ENCODE measurements at places on chromosomes 4 and X.

DNA sequence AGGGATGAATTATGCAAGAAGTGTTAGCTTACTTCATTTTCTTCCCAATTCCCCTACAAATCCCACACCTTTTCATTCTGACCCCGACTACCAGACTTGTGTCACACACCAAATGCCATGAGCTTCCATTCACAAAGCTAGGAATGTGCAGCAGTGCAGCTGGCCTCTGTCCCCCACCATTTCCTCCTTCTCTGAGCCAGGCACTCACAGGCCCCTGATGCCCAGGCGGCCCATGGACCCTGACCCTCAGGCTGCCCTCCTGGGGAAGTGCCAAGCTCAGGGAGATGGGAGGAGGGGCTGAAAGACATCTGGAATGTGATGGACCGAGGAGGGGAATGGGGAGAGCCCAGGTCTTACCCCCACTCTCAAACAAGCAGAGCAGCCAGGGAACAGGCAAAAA lies 67.0 kb upstream of the BCOR start:
- DNase-seq, result no peak

DNA sequence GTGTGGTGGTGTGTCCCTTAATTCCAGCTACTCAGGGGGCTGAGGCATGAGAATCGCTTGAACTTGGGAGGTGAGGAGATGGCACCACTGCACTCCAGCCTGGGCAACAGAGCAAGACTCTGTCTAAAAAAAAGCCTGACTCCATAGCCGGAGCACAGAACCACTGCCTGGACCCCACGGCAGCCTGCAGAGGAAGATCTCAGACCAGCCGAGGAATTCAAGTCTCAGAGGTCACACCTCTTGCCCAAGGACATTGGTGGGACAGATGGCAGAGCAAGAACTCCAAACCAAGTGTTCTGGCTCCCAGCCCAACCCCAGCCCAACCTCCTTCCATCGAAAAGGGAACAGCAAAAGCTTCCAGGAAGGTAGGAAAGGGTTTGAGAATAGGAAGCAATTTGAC lies 70.8 kb downstream of the SMIM20 start:
- DNase-seq, result no peak

DNA sequence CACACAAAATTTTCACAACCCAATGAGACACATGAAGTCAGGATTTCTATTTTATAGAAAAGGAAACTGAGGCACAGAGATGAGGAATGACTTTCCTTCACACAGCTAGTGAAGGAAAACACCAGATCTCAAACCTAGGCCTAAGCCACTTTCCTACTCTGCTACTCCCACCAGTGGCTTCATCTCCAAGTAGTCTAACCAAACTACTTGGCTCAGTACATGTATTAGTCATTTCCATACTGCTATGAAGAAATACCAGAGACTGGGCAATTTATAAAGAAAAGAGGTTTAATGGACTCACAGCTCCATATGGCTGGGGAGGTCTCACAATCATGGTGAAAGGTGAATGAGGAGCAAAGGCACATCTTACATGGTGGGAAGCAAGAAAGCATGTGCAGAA lies 196.6 kb downstream of the EVC2 start:
- no peak for DNase-seq

DNA sequence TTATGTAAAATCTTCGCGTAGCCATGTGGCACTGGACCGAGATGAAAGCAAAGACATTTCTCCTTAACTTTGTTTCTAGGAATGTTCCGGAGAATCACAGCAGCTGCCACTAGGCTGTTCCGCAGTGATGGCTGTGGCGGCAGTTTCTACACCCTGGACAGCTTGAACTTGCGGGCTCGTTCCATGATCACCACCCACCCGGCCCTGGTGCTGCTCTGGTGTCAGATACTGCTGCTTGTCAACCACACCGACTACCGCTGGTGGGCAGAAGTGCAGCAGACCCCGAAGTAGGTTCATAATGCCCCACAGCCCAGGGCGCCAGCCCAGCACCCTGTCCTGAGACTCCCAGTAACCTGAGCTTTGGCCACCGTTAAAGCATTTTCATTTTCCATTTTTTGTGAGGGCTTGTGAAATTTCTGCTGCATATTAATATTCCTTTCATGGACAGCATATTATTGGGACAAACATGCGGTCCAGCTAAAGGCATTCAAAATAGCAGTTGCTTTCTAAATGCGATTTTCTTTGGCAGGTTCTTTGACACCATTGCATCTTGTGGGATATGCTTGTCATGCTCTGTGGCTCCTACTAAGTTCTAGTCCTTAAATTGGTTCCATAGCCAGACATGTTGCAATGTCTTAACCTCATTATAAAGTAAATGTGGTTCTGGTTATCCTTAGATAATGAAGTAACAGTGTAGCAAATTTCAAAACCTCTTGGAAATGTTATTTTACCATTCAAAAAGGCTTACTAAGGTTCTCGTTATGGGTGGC lies 49.1 kb upstream of the MSANTD1 start:
- DNase-seq, result no peak

DNA sequence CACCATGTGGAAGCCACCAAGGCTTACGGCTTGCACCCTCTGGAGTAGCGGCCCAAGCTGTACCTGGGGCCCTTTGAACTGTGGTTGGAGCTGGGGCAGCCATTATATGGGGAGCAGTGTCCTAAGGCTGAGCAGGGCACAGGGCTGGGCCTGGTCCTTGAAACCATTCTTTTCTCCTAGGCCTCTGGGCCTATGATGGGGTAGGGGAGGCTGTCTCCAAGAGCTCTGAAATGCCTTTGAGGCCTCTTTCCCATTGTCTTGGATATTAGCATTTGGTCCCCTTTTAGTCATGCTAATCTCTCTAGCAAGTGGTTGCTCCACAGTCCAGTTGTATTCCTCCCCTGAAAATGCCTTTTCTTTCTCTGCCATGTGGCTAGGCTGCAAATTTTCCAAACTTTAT lies 96.4 kb upstream of the ARX start:
- no peak for DNase-seq

GRCh38 chrX:41406201-41406600 lies 40.9 kb upstream of the NYX start:
- DNase-seq, result no peak

- no peak for DNase-seq
These were observed 60.4 kb downstream of the SORCS2 start for GRCh38 chr4:7252510-7253340.

DNA sequence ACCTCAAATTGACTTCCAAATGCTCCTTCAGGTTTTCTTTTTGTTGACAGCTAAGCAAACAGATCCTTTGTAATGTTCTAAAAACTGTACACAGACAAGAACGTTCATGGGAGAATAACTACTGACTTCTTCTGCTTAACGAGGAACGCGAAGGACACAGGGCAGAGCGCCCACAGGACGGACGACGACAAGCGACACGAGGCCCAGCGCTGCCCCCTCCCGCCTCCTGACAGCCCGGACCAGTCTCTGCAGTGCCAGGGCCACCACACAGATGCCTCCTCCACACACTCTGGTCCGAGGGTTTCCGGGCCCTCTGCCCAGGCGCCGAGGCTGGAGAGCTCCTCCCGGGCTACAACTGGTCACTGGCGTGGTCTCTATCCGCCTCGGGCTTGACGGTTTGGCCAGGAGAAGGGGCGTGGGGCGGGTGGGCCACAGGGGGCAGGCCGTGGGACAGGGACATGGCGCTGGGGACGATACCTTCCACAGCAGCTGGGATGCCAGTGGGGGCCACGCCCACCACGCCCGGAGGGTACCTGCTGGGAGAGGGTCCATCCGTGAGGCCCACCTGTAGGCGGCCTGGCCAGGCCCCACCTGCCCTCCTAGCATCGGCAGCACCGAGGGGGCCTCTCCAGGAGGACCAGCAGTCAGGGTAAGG lies 36.9 kb downstream of the CTBP1 start:
- DNase-seq, result no peak

DNA sequence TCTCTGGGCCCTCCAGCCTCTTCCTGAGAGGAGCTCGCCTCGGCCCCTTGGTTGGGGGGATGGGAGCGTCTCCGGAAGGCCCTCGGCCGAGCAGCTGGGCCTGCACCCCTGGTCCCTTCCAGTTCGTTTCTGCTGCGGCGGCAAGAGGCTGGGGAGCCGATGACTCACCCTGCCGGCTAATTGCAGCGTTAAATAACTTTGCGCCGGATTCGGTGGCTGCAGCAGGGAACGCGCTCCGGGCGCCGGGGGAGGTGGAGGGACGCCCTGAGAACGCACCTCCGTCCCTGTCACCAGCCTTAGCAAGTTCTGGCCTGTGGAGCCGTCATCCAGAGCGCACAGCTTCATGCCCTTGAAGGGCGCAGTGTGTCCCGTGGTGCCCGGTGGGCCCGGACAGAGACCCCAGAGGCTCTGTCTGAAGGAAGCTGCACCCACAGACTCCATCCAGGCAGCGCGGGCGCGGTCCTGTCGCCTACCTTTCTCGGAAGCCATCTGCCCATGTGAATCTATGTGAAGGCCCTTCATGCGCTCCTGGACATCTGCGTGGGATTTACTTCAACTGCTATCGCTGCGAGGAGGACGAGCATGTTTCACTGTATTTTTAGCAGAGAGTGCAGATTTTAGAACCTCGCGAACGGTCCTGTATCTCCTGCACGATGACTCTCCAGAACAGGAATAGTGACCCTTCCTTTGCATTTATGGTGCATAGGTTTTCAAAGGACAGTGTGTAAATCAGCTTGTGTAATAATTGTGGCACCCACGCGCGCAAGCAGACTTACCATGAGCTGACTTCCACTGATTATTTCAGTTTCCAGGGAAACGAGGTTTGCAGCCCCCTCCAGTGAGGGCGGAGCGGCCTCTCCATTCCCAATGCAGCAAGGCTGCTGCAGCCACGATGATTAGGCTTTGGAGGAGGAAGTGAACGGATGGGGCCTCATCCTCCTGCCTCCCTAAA lies 1.7 kb upstream of the TMEM271 start:
- DNase-seq, result peak; percentile 63

- no peak for DNase-seq
These were observed 364.2 kb upstream of the GALNTL6 start for GRCh38 chr4:171448919-171449481.

- no peak for DNase-seq
These were observed 1109.3 kb upstream of the LCORL start for GRCh38 chr4:19130866-19131265.

Measured in activated CD4-positive, alpha-beta T cell treated with anti-CD3 and anti-CD28 coated beads for 36 hours (primary cell).